ENCODE measurements at places on chromosomes 12 and 14.

GRCh38 chr12:57460841-57461275 lies 1.3 kb downstream of the GLI1 start:
- DNase-seq: no peak

- DNase-seq: no peak
These were observed 17.4 kb upstream of the PTGR2 start for GRCh38 chr14:73834261-73834625.

- DNase-seq: no peak
These were observed 97.1 kb upstream of the CDKN3 start for GRCh38 chr14:54299410-54300363.

DNA sequence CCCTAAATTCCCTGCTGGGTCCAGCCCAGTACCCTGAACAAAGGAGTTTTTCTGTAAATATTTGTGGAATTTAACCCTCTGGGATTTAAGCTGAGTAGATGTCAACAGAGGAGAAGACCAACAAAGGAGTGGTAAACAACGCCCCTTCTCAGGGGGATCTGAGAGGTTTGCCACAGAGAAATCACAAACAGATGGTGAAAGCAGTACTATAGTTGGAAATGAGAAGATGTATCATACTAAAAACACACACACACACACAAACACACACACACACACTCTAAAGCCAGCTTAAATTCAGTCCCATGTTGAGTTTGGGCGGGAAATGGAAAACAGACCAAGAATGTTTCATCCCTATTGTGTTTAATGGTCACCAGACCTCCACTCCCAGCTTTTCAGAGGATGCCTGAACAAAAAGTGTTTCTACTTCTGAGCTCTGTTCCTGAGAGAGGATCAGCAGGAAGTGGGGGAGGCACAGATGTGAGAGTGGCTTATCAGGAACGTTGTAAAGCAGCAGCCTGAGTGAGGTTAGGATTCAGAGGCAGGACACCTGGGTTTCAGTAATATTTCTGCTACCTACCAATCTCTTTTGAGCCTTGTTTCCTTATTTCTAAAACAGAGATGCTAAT lies 3.2 kb downstream of the BIN2 start:
- DNase-seq: no peak

DNA sequence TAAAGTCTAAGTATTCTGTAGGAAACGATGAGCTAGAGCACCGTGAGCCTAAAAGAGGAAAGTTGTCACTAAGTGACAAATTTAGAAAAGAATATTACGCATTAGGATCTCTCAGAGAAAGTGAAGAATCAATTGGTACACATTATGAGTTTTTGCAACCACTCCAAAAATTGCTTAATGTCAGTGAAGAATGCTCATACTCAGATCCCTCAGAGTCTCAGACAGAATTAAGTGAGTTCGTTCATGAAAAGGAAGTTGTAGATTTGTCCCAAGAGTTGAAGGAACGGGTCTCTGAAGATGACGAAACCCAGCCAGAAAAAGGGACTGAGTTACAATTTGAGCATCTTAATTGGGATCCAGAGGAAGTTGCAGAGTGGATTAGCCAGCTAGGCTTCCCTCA lies 1.5 kb downstream of the SAMD15 start:
- DNase-seq: no peak

GRCh38 chr14:59060841-59061240 lies 127.6 kb upstream of the DAAM1 start:
- DNase-seq: no peak

GRCh38 chr14:61346221-61346620 lies 24.8 kb downstream of the PRKCH start:
- no peak for DNase-seq

DNA sequence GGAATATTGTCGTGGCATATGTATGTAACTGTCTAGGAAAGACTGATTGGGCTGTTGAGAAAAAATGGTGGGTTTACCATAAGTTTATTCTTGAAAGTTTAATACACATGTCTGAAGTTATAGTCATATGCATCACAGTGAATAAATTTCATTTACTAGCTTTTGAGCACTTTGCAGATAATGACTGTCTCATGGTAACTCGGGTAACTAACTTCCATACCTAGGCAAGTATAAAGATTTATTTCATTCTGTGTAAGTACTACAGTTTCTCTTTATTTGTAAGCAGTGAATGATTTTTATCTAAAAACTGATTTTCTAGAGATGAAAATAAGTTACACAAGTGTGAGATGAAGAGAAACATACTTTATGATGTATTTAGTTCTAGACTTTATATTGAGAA lies 3.0 kb downstream of the USP15 start:
- DNase-seq: no peak

DNA sequence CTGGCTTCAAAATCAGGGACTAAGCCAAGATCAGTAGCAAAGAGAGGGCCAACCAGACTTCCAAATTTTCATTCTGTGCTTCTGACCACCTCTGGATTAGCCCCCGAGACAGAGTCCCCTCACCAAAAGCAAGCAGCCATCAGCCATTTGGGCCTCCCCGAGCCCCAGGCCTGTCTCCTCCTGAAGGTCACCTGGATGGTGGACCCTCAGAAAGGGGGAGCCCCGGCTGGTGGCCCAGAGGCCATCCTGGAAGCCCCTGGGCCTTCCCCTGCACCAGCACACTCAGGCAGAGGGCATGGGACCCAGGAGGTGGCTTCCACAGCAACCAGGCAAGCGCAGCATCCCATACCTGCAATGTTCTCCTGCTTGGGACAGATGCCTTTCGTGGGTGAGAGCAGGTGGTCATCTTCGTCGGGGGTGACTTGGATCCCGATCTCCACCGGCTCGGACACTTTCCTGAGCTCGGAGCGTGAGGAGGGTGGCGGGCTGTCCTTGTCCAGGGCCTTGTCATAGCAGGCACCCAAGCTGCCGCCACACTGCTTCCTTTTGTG lies 14.8 kb downstream of the BCL11B start:
- DNase-seq: no peak

- DNase-seq: no peak
These were observed 400.9 kb upstream of the PDE3A start for GRCh38 chr12:19967431-19967830.

DNA sequence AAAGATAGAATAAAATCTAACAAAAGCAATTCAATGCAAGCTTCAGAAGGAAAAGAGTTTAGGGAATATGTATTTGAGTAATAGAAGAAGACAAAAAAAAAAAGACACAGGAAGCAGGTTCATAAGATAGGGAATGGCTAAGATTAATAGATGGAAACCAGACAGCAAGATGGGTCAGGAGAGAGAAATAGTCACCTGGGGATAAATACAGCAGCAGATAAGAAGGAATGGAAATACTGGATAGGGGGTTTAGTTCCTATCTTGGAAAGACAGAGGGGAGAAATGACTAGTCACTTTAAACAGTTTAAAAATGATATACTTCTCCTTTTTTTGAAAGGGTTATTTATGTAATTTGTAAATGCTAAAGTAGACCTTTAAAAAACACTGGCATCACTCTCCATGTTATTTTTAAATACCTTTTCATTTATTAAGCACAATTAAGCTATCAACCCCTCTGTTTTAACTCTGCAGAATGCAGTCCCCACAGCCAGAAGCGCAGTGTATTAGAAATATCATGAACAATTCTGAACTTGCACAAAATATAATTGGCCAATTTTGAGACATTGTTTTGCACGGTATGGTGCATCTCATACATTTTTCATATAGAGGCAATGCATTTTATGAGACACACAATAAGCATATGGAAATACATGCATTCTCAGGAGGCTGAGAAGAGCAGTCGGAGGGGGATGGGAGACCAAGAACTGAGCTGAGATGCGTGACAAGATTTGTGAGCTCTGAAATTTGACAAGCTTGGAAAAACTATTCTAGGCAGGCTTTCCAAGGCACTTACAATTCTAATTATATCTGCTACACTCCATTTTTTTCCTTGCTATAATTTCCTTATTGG lies 303.4 kb upstream of the PRICKLE1 start:
- no peak for DNase-seq

DNA sequence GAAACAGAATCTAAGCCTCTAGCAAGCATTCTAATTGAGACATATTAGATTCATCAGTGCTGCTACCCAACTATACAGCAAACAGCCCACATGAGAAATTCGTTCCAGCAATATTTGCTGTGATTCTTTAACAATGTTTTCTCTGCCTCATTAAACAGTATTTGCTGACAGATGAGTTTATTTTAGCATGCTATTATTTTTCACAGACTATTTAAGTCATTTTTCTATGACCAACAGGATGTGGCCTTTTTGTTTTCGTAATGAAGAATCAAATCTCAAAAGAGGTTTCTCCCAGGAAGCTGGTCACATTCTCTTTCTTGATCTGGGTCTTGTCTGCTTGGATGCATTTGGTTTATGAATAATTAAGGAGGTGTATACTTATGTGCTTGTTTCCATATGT lies 23.2 kb upstream of the SERPINA12 start:
- DNase-seq: no peak

GRCh38 chr12:65715961-65716360 lies 108.3 kb upstream of the HMGA2 start:
- no peak for DNase-seq

- no peak for DNase-seq
These were observed 506.0 kb upstream of the TMEM132C start for GRCh38 chr12:127760996-127761395.

GRCh38 chr12:131390412-131391334 lies 320.2 kb upstream of the SFSWAP start:
- DNase-seq: no peak

DNA sequence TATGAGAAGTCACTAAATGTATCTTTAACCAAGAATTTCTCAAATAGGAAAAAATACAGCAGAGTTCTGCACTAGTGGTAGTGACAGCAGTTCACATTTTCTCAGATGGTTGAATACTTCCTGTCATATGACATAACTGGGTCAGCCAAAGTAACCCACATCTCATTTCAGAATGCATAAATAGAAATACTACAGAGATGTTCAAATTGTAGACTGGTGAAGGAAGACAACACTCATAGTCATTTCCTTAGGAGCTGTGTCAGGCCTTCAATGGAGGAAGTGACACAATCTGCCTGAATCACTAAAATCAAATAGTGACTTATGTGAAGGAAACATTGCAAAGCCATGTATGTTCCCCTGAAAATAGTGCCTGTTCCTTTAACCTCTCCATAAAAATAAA lies 32.4 kb downstream of the FERMT2 start:
- DNase-seq: no peak

GRCh38 chr12:107891967-107892366 lies 117.5 kb downstream of the ASCL4 start:
- DNase-seq: no peak

GRCh38 chr12:64385468-64385867 lies 5.1 kb downstream of the C12orf56 start:
- no peak for DNase-seq

GRCh38 chr12:99977550-99977949 lies 7.2 kb downstream of the ANKS1B start:
- no peak for DNase-seq

All from right lobe of liver (tissue), 6 donors.